ENCODE measurements at places on chromosomes 5 and 9.

GRCh38 chr9:89813482-89813881, 208.7 kb downstream of the GADD45G start:
- peak; percentile 69 for DNase-seq

GRCh38 chr9:84411683-84412267, 71.2 kb upstream of the SLC28A3 start:
- no peak for DNase-seq

- no peak for DNase-seq
Observed at GRCh38 chr9:71637926-71638325, 130.4 kb downstream of the CEMIP2 start.

GRCh38 chr9:38276771-38277439, 115.6 kb upstream of the ALDH1B1 start:
- peak; percentile 47 for DNase-seq

- DNase-seq: no peak
Observed at GRCh38 chr9:94303321-94303720, 25.1 kb downstream of the NUTM2F start.

GRCh38 chr5:36613241-36613640, 6.8 kb downstream of the SLC1A3 start:
- DNase-seq: no peak

Measured in vagina (tissue), 2 donors.